GOT3 (cell line): ENCODE measurements at places on chromosomes 3 and 15.

DNA sequence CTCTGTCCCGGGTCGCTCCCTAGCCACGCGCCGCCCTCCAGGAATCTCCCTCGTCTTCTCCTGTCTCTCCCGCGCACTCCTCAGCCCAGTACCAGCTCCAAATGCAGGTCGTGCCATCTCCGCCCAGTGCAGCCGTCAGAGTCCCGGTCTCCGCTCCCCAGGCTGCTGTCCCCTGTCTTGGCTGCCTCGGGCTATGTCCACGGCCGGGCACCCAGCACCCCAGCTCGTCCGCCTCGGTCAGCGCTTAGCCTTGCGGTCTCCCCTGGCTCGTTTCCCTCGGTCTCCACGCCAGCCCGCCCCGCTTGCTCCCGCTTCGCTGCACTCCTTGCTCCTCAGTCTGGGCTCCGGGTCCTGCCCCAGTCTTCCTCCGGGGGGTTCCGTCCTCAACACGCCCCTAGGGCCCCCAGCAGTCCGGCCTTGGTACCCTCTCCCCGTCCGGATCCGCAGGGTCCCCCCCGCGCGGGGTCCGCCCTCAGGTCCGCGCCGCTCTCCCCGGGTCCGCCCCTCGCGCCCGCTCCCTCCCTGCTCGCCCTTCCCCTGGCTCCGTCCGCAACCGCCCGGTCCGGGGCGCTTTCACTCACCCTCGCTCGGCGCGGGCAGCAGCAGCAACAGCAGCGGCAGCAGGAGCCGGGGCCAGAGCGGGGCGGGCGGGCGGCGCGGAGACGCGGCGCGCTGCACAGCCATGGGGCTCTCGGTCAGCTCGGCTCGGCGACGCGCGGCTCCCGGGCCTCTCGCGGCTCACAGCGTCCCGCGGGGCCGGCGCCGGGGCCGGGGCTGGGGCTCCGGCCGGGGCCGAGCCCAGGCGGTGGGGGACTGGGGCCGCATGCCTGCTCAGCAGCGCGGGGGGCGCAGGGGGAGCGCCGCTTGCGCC, 462 bp downstream of the IGDCC3 start:
- DNase-seq = no peak

- DNase-seq = peak; percentile 44
These were observed 13.3 kb downstream of the ABHD2 start for GRCh38 chr15:89101302-89102193.

GRCh38 chr15:76961268-76962011, 29.9 kb downstream of the RCN2 start:
- no peak for DNase-seq

GRCh38 chr3:171055336-171056178, 29.0 kb upstream of the SLC2A2 start:
- no peak for DNase-seq

GRCh38 chr15:83699028-83699427, 45.1 kb downstream of the ADAMTSL3 start:
- DNase-seq = no peak

GRCh38 chr3:89270201-89270600, 162.8 kb downstream of the EPHA3 start:
- DNase-seq = no peak
